ENCODE measurements at places on chromosomes 6 and 20. TPM values are rescaled to one million over a fixed set of nuclear protein-coding genes. Genes with fewer than 3 reads are reported as not detected.
A peak's percentile ranks its signal among the peaks of the same experiment; 100 is the strongest.

DNA sequence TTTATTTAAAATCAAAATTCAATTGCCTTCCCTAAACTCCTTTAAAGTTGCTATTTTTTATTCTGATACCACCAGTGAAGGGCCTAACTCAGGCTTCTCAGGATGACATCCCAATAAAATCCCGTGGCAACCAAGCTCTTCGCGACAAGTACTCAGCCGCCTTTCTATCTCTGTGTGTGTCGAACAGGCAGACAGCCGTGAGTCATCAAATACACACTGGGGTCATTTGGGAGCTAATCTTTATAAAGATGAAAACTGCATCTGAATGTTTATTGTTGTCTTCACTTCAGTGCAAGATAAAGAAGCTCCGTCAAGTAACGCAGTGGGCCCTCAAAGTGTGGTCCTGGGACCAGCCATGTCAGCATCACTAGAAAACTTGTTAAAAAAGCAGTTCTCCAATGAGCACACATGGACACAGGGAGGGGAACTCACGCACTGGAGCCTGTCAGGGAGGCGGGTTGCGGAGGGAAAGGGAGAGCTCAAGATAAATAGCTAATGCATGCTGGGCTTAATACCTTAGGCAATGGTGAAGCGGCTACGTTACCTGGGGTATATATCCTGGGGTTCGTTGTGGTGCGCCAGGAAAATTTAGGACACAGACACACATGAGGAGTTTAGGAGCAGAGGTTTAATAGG is 119.3 kb downstream of the RNF144B start:
- no peaks in the 10 kb centered on the region for H3K4me1 ChIP-seq
- H3K4me3 ChIP-seq: no peak overlapping the region
- no peaks in the 10 kb centered on the region for H3K27me3 ChIP-seq
- H3K27ac ChIP-seq: no peak overlapping the region

DNA sequence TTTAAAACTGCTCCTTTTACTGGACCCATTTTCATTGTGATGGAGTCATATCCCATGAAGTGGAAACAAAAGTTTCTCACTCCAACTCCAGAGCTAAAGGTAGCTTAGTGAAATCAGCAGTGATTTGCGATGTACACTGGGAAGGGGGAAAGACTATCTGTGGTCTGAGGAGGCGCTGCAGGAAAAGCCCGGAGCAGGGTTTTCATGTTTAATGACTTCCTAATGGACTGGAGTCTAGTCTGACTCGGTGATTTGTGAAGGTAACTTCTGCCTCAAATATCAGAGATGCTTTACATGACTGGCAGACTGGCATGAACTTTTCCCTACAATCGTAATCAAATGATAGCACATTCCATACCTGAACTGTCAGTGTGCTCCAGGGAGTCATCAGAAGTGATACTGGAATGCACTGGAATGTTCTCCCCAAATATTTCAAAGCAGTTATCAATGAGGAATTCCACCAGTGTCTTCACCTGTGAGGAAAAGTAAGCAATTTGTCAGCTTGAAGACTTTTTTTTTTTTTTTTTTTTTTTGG is 7.0 kb downstream of the TAGAP start:
- no peak overlapping the region for H3K4me3 ChIP-seq
- no peak overlapping the region for H3K27ac ChIP-seq
- H3K27me3 ChIP-seq: no peaks in the 10 kb centered on the region
- no peak for DNase-seq
- H3K4me1 ChIP-seq: no peaks in the 10 kb centered on the region

DNA sequence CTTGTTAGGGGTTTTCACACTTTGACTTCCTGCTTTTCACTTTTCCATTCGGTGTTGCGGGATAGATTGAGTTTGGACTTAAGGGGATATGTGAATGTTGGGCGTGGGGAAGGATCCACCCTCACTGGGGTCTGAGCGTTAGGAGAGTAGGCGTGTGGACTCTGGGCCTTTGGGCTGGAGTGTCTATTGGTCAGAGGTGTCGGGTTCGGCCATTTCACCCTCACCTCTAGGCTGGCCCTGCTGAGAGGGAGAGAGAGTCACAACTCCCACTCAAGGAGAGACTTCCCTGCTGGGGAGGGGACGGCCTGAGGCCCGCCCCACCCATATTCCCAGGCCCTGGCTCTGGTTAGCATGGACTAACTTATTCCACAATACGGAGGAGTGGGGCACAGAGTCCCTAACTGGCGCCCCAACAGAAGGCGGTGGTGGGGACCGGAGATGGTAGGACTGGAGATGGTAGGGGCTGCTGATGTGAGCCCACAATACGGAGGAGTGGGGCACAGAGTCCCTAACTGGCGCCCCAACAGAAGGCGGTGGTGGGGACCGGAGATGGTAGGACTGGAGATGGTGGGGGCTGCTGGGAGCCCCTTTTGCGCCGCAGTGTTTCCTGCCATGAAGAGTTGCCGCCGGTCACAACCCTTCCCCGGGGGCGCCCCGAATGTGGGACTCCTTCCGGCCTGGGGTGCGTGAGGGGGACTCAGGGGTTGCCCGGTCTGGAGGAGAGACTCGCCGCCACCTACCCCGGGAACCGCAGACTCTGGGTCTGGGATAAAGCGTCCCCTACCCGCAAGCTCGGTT is 1.4 kb upstream of the PTPRA start:
- no peak overlapping the region for H3K27ac ChIP-seq
- peaks cover 28% of the 10 kb centered on the region for H3K27me3 ChIP-seq
- H3K4me1 ChIP-seq: peaks cover 5% of the 10 kb centered on the region
- peak; percentile 13 for DNase-seq
- no peaks in the 10 kb centered on the region for H3K36me3 ChIP-seq

DNA sequence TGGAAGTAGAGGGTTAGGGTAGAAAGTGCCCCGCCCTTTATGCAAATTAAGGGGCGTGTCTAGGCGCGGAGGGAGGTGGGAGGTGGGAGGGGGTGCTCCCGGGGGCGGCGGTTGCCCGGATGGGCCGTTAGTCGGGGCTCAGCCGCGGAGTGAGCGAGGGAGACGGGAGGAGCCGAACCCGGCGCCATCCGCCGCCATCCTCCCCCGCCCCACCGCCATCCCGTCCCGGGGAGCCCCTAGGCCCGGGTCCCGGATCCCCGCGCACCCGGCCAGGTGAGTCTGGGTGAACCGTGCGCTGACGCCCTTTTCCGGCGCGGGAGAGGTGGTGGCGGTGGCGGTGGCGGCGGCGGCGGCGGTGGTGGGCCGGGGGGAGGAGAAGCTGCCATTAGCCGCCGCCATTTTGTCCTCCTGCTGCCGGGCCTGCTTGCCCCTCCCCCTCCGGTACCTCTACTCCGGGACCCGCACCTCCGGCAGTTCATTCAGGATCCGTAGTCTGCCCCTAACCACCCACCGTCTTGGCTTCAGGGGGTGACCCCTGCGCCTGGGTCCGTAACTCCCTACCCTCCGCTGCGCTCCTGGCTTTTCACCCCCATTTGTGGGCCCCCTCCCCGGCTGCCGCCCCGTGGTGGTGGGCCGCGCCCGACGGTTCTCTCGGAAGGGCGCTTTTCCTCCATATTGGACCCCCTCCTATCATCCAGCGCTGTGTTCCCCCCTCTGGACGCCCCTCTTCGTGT is at the start of gene PRRC2A:
Gene PRRC2A (plus strand): TSS at position 130 of the 734 bp plus-strand sequence. CDS start 2,075 bp downstream, outside the sequence.
- H3K4me1 ChIP-seq: peaks cover 25% of the 10 kb centered on the region
- peaks cover 33% of the 10 kb centered on the region for H3K36me3 ChIP-seq
- peak; percentile 91 for DNase-seq
- H3K4me3 ChIP-seq: peak within 1 kb of the TSS; percentile 100
- H3K27me3 ChIP-seq: no peaks in the 10 kb centered on the region

DNA sequence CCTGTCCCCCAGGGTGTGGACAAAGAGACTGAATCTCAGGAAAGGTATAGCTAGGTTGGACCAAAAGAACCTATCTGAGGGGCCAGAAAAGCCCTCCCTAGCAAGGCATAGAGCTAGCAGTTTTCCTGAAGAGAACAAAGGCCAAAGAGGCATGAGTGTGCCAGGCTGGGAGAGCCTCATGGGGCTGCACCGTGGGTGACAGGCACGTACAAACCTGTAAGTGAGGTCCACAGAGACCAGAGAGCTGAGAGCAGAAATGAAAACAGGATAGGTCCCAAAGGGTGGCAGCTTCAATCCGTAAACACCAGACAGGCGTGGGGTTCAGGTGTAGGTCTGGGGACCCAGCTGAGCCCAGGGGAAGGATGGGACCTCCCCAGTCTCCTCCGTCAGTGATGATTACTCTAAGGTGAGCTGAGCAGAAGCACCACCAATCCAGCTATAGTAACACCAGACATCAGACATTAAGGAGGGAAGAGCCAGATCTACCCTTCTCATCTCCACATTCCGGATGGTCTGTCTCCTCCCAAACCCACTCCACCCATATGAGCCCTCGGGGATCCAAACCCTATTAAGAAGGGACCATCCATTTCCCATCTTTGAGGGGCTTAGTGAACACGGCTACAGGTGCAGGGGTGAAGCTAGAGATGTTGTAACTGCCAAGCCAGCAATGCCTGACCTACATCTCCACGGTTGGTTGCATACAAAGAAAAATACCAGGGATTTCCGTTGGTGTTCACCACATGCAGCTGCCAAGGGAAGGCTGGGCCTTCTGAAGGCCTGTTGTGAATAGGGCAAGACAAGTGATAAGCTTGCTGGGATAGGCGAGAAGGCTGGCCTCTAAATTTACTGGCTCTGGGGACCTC is 38.3 kb downstream of the BCL2L1 start:
- peaks cover 12% of the 10 kb centered on the region for H3K4me1 ChIP-seq
- H3K4me3 ChIP-seq: no peak overlapping the region
- H3K27me3 ChIP-seq: no peaks in the 10 kb centered on the region
- peak overlapping the region; percentile 56 for H3K27ac ChIP-seq

GRCh38 chr6:64602993-64603392 is 967.4 kb downstream of the PHF3 start:
- H3K4me1 ChIP-seq: no peaks in the 10 kb centered on the region
- DNase-seq: no peak
- H3K27ac ChIP-seq: no peak overlapping the region
- no peaks in the 10 kb centered on the region for H3K36me3 ChIP-seq
- no peak overlapping the region for H3K4me3 ChIP-seq
- no peaks in the 10 kb centered on the region for H3K27me3 ChIP-seq

The C6orf58 gene
- not detected for total RNA-seq

The POU3F2 gene
- 0.76 TPM for total RNA-seq

GRCh38 chr20:10578607-10579006 is 95.2 kb downstream of the JAG1 start:
- 0 out of 2 replicates have a peak, but pooled peaks cover 3% of the 10 kb centered on the region for H3K4me1 ChIP-seq
- DNase-seq: no peak
- no peaks in the 10 kb centered on the region for H3K36me3 ChIP-seq
- H3K27ac ChIP-seq: no peak overlapping the region

All from GM23338 (cell line).